ENCODE measurements at places on chromosomes 7 and 10.

- no peak for DNase-seq
These were observed 13.1 kb upstream of the LIPF start for GRCh38 chr10:88651101-88651551.

DNA sequence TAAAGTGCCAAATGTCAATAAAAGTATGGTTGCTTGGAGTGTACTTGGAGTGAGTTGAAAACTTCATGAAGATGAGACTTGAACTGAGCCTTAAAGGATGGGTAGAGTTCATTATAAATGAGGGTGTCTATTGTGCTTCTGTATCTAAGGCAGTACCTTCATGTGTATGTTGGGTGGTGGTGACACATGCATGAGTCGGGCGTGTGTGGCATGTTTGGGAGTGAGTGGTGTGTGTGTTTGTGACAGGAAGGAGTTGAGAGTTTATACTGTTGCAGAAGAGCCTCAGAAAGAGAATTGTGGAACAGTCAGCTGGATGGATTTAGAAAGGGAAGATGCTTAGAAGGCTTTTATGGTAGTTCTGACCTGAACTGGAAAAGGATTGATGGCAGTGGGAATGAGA, 6.0 kb upstream of the ZRANB1 start:
- no peak for DNase-seq

GRCh38 chr7:142506601-142507000, 242.7 kb upstream of the PRSS1 start:
- DNase-seq, result no peak

DNA sequence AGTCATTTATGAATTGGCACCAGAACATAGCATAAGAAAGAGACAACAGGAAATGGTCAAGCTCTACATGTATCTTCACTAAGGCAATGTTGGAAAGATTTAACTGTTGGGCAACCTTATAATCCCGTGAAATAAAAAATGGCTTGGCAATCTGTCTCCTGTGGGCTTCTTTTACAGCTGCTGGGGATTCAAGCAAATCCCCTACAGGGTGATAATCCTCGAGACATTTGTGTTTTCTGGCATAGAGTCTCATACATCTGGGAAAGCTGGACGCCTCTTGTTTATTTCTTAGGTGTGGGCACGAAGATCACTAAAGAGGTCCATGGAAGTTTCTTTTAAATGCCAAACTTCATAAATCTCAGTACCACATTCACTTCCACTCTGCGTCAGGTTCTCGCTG, 82.2 kb upstream of the GPR141 start:
- no peak for DNase-seq

DNA sequence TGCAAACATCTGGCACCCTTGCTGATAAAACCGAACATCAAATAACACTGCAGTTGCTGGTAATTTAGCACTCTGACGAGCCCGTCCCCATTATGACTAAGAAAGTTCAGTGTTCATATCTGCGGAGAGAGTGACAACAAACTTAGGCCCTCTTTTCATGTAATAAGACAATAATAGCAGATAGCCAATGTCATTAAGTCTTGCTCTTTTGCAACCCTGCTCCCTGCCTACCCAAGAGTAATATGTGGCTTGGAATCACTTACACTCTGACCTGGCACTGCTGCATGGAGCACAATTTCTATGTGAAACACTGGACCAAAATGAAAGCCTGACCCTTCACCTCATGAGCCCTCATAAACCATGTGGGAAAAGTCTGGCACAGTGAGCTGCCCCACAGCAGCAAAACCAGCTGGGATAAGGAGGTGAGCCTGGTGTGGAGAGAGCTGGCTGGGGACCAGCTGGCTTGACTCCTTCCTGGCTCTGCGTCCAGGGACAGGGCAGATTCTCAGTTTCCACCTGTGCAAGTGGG, 86.5 kb downstream of the HIPK2 start:
- no peak for DNase-seq

- DNase-seq, result peak; percentile 70
These were observed 26.3 kb upstream of the WDFY4 start for GRCh38 chr10:48658243-48658974.

DNA sequence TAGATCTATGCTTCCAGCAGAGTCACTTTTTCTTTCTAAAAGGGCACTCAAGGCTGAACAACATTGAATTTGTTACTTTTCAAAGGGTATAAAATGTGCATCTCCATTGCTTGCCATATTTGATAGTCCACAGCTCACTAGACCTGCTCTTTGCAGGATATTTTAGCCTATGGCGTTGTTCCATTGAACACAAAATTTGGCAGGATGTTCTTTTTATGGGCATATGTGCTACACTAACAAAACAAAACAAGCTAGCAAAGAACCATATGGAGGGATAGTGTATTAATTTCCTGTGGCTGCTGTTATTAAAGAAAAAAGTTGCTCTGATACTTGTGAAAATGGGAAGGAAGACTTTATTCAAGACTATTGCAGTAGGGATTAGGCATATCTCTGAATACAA, 828.7 kb downstream of the TYW1 start:
- DNase-seq, result no peak

DNA sequence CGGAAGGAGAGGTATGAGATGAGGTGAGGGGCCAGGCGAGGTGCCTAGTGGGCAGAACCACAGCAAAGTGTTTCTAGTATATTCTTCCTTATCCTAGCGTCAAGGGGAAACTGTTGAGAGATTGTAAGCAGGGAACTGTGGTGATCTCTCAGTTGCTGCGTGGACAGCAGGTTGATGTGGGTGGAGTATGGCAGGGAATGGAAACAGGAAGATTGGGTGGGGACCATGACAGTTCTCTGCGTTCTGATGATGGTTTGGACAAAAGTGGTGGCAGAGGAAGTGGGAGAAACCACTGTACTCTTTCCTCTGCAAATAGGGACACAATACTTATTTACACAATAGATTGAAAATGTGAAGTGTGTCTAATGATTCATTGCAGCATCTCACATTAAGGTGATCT, 191.5 kb upstream of the GRB10 start:
- DNase-seq, result no peak

DNA sequence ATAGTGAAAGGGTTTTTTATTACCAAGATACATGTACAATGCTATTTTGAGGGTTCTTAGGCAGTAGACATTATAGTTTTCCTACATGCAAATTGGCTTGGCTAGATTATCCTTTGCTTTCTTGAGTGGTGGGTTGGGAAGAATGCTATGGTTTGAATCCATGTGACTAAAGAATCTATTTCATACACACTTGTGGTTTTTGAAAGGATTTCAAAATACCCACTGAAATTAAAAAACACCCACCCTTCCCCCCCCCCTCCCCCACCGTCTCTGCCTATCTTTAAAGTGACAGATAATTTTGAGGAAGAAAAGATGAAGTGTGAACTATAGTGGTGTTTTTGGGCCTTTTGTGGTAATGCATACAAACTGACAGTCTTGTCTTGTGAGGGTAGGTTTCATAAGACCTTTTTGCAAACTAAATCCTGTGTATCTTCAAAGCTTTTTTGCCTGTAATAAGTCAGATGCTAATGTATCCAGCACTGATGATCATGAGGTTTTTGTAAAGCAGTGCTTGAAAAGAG, 90.9 kb downstream of the TPST1 start:
- peak; percentile 34 for DNase-seq

DNA sequence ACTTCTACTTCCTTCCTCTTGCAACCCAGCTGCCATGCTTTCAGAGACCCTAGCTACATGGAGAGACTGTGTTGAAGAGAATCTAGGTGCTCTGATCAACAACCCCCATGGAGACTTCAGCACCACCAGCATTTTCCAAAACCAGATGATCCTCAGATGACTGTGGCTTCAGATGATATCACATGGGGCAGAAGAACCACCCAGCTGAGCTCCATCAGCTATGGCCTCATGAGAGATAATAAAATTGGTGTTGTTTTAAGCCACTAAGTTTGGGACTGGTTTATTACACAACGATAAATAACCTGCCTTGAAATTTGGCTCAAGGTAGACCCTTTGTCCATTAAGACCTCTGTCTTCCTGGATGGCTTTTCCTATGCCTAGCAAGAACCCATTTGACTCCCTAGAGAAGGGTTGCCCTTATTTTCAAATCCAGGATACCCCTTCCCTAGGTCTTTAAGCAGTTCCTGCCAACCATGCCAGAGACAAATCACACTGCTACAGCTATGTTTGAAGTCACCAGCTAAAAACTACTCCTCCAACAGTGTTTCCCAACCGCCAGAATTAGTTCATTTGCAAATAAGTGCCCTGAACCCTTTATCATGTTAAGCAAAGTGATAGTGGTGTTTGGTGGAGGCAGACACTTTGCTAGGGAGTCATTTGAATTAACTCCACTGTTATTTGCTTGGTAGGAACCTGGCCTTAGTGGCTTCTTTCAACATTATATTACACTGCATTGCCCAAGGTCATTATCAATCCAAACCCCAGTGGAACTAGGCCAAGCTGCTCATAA, 136.9 kb upstream of the PALS2 start:
- DNase-seq, result no peak

GRCh38 chr7:51188987-51189386, 127.6 kb downstream of the COBL start:
- peak; percentile 71 for DNase-seq

- no peak for DNase-seq
These were observed 52.8 kb downstream of the DLG5 start for GRCh38 chr10:77873536-77874380.

DNA sequence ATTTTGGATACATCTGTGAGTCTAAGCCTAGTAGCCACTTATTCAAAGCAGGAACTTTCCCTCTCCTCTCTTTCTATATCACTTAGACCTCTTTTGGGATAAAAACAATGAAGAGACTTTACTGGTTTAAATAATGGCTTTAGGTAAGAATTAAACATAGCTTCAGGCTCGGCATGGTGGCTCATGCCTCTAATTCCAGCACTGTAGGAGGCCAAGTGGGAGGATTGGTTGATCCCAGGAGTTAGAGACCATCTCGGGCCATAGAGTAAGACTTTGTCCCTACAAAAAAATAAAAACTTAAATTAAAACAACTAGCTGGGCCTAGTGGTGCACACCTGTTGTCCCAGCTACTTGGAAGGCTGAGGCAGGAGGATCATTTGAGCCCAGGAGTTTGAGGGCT, 304.3 kb downstream of the THSD7A start:
- DNase-seq, result no peak

DNA sequence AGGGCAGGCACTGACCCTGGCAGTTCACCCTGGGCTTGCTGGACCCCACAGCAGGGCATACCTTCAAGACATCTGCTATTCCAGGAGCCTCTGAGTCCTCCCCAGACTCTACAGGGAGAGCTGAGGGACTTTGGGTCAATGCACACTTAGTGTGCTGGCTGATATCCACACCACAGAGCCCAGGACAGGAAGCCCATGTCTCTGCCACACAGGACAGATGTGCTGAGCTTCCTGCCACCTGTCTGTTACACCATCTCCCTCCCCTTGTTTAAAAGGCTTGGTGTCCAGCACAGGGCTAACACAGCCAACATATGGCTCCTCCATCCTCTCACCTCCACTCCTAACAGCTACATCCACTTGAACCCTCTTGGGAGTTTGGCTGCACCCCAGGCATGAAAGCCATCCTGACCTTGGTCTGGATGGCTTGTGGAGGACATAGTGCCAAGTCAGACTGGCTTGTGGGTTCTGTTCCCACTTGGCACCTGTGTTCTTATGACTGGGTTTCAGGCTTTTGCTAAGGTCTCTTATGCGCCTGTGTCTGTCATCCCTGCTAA, 529.8 kb downstream of the GALNT17 start:
- DNase-seq, result no peak

DNA sequence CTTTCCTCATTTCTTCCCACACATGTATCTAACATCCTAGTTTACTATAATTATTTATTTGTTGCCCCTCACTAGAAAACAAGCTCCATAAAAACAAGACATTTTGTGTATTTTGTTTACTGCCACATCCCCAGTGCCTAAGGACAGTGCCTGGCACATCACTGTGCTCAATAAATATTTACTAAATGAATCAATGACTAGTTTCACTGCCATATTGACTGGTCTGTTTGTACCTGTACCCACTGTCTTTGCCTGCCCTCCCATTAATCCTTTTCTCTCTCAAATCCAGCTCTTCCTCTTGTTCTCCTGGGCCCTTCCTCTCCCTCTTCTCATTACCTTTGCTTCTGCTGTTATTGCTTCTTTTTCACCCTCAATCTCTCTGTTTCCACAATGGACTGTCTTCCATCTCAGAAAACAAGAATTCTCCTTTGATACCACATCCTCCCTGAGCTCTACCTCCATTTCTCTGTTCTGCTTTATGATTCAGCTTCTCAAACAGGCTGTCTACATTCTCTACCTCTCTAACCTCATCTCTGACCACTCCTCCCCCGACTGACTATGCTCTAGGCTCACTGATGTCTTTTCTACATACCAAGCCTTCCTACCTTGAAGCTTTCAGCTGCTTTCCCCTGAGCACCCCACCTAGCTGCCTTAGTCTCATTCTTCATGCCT, 8.3 kb upstream of the FAM133B start:
- DNase-seq, result no peak

- no peak for DNase-seq
These were observed 132.7 kb upstream of the RHOBTB1 start for GRCh38 chr10:61076572-61077114.

GRCh38 chr10:12165999-12166775, 29.5 kb downstream of the NUDT5 start:
- no peak for DNase-seq

GRCh38 chr10:110498982-110499795, 1.5 kb downstream of the DUSP5 start:
- peak; percentile 42 for DNase-seq

DNA sequence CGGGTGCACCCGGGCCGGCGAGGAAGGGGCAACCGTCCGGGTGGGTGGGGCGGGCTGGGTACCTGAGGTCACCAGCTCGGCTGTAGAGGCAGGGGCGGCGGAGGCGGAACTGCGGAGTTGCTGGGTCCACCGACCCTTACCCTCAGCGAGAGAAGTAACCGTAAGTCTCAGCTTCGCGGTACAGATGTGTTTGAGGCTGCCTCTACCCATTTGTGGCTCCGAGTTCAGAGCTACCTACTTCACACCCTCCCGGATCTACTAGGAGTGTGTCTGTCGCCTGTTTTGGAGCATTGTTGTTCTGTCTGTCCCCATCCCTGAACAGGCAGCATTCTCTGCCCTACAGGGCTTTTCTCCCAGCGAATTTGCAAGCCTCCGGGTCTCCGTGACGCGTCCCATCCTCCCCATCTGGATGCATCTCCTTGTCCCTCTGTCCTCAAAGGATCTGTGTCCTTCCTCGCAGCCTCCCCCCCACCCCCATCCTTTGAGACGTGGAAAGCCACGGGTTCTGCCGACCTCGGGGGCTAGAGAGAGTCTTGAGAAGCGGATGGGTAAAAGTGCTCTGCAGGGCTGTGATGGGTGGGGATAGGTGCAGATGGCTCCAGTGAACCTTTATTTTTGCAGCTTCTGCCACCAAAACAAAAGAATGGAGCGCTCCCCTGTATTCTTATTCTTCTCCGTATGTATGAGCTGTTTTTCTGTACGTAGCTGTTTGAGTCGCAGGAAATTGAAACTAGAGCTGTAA, 757 bp downstream of the ANKIB1 start:
- peak; percentile 32 for DNase-seq
